ENCODE measurements at places on chromosomes 13 and 19.

DNA sequence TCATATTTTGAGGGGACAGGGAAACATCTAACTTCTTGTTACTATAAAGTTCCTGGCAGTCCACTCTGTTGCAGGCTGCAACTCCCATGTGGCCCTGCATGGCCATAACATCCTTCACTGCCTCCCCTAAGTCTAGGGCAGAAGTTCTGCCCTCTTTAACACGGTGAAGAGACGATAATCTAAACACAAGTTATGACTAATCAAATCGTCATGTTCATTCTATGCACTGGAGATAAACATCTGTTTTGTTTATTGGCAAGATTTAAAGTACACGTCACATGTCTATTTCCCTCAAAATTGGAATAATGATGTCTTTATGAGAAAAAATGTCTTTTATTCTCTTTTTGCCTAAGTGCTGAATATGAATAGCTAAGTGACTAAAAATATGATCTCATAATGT is 1629.4 kb downstream of the PCDH9 start:
- DNase-seq = no peak

DNA sequence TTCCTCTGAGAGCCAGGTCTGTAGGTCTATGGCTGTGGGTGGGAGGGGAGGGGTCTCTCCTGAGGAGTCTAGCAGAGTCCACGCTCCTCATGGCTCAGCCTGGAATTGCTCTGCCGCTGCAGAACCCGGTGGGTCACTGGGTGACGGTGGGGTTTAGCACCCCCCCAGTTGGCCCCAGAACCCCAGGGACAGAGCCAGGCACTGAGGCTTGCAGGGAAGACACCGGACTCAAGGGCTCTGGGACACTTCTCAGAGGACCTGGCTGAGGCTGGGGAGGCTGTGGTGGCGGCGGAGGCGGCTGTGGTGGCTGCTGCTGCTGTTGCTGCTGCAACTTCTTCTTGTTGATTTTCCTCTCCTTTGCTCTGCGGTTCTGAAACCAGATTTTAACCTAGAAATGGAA is 6.1 kb downstream of the CDX2 start:
- DNase-seq = no peak

DNA sequence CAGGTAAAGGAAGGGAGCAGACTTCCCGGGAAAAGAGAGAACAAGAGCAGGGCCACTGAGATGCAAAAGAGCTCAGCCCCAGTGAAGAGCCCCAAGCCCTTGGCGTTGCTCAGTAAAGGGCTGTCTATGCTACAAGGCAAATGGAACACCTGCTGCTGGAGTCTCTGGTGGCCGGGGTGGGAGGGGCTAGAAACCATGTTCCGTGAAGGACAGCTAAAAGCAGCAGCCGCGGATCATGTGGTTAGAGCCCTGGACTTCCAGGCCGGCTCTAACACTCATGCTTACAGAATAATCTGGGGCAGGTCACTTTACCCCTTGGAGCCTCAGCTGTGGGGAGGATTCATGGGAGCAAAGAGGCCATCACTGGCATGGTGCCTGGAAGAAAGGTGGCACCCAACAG is 17.8 kb downstream of the POU2F2 start:
- DNase-seq = no peak

- DNase-seq = no peak
Observed at GRCh38 chr19:52270266-52270885, 989 bp downstream of the ZNF766 start.

All from SW 1271 (cell line).